Activated T-cell treated with anti-CD3 and anti-CD28 coated beads for 4 hours (primary cell): ENCODE measurements at places on chromosomes 6 and 20.

DNA sequence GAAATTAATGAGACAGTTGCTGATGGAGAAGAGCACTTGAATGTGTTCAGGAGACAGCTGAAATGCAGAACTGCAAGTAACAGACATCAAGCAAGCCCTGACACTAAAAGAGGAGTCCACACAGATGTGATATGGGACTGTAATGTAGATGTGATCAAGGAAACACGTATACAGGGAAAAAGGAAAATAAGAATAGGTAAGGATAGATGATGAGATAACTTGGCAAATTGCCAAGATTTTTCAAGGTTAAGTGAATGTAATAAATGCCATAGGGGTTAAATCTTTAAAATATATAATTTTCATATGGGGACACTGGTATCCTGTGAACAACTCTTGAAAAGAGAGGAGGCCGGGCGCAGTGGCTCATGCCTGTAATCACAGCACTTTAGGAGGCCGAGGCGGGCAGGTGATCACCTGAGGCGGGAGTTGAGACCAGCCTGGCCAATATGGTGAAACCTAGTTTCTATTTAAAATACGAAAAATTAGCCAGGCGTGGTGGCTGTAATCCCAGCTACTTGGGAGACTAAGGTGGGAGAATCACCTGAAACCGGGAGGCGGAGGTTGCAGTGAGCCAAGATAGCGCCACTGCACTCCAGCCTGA, 7.2 kb upstream of the SNX14 start:
- no peak for DNase-seq

- DNase-seq: no peak
These were observed 20.9 kb upstream of the SPO11 start for GRCh38 chr20:57308451-57309271.

DNA sequence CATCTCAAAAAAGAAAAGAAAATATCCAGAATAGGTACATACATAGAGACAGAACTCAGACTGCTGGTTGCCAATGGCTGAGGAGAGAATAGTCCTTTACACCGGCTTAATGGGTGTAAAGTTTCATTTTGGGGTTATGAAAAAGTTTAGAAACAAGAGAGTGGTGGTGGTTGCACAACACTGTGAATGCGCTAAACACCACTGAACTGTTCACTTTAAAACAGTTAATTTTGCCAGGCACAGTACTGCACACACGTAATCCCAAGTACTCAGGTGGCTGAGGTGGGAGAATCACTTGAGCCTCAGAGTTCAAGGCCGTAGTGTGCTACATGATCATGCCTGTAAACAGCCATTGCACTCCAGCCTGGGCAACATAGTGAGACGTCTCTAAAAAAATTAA, 7.6 kb downstream of the ILRUN start:
- DNase-seq: no peak

DNA sequence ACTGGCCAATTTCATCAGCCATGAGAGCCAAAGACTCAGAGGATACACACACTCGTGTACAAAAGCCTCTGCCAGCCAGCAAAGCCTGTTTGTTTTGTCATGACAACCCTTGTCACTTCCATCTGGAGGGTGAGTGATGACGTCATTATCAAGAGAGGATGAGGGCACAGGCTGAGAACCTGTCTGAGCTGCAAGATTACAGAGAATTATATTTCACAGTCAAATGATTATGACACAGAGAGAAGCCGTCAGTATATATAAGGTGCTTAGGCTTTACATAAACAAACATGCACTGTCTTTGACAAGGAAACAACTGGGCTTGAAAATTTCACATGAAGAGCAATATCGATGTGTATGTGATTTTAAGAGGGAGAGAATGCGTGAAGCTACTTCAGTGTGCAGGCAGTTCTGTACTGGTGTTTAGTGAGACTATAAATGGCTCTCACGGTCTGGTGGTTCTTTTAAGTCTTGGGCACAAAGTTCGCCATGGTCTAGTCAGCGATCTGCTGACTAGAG, 36.5 kb upstream of the BCLAF1 start:
- no peak for DNase-seq

DNA sequence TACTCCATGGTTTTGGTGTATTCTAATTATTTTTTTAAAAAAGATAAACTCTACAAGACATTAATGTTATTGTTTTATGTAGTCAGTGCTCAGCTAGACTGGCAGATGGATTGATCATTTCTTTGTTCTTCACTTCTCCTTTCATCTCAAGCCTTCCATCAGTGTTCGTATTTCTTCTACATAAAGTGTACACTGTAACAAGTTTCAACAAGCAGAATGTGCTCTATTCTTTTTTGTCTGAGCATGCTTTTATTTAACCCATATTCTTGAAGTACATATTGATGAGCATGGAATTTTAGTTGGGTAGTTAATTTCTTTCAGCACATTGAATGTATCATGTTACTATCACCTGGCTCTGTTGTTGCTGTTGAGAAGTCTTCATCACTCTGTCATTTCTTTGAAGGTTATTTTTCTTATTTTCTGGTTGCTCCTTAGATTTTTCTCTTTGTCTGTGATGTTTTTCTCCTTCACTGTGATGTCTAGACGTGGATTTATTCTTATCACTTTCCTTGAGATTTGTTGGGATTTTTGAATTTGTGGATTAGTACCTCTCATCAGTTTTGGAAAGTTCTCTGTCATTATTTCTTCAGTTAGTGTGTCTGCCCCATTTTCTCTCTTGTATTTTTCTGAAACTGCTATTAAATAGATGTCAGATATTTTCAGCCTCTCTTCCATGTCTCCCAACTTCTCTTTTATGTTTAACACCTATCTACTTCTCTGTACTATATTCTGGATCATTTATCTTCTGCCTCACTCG, 48.5 kb downstream of the TGM2 start:
- no peak for DNase-seq

DNA sequence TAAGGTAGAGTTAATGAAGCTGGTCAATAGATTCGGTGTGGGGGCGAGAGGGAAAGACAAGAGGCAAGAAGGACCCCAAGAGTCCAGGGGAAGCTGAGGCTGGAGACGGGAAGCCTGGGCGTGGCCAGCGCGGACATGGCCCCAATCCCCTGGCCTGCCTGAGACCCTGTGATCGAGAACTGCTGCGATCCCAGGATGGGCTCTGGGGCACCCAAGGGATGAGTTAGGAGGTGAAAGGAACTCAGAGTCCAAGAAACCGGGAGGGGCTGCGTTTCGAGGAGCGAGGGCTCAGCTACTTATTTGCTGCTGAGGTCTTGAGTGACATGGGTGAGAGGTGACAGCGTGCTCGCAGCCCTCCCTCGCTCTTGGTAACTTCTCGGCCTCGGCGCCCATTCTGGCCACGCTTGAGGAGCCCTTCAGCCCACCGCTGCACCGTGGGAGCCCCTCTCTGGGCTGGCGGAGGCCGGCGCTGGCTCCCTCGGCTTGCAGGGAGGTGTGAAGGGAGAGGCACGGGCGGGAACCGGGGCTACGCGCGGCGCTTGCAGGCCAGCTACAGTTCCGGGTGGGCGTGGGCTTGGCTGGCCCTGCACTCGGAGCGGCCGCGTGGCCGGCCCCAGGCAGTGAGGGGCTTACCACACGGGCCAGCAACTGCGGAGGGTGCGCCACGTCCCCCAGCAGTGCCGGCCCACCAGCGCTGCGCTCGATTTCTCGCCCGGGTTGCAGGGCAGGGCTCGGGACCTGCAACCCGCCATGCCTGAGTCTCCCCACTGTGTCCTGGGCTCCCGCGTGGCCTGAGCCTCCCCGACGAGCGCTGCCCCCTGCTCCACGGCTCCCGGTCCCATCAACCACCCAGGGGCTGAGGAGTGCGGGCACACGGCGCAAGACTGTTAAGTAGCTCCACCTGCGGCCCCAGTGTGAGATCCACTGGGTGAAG, 58.2 kb downstream of the IRF4 start:
- DNase-seq: no peak

DNA sequence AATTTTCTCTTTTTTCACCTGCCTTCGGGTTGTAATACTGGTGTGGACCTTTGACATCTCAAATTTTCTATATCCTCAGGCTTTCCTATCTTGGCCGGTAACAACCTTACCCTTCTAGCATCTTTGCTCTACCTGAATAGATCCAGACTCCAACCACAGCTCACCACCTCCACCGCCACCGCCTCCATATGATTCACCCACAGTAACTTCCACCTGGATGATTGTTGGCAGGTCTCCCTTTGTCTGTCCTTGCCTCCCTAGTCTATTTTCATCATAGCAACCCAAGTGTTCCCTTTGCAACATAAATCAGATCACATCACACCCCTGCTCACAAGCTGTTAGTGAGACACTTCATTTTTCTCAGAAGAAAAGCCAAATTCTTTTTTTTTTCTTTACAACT, 525.8 kb upstream of the POU3F2 start:
- DNase-seq: no peak

GRCh38 chr20:47179267-47179666, 177.2 kb downstream of the ZMYND8 start:
- no peak for DNase-seq

DNA sequence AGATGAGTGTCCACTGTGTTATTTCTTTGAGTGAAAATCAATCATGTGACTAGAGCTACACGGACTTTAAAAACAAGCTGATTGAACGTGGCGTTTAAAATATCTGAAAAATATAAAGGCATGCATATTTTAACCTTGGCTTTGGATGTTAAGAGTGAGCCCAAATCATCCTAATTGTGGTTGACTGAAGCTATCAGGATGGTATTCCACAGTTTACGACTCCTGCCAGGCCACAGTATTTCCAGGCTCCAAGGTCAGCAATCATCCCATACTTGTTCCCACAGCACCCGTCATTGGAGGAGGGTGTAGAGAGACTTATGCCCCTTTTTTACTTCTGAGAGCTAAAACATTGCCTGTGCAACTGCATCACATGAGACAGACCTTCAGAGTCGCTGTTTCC, 43.2 kb upstream of the TMX4 start:
- no peak for DNase-seq

DNA sequence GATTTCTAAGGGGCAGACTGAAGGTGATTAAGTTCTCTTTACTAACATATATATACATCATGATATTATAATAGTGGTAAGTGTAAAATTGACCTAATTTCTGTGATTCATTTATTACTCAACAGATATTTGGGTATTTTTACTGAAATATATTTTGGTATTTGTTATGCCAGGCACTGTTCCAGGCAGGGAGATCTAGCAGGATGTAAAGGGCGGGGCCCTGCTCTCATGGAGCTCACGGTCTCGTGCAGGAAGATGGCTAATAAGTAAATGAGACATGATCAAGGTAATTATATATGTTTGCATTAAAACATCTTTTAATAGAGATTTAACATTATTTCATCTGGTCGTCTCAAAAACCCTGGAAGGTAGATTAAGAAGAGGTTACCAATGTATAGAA, 27.7 kb downstream of the FAM50B start:
- DNase-seq: no peak

GRCh38 chr20:47927385-47927851, 142.1 kb upstream of the SULF2 start:
- no peak for DNase-seq

DNA sequence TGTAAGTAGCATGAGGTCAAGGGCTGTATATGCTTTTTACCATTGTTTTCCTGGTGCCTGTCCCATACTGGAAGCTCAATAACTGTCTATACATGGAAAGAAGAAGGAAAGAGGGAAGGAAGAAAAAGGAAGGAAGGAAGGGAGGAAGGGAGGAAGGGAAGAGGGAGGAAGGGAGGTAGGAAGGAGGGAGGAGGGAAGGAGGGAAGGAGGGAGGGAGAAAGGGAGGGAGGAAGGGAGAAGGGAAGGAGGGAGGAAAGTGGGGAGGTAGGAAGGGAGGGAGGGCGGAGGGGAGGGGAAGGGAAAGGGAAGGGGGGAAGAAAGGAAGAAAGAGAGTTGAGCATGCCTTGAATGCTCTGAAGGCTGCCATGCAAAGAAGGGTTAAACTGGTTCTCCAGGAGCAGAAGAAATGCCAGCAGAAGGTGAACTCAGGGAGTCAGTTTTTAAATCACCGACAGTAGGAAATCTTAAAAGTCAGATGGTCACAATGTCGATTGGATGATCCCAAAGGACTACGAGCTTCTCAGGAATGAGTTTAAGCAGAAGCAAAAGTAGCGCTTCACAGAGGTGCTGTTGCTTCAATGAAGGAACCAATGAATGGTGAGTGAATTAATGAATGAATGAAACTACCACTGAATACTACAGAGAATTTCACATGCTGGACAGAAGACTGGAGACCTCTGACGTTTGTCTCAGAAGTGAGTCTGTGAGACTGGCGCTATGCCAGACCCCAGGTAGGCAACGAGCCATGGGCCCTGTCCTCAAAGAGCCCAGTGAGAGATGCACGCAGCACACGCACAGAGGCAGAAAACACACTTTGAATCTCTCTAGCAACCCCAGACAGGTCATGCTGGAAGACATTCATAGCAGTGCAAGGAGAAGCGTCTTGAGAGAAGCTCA, 117.6 kb downstream of the MRPL14 start:
- DNase-seq: no peak

- DNase-seq: no peak
These were observed 247.9 kb upstream of the BMP2 start for GRCh38 chr20:6519556-6519955.

GRCh38 chr20:35451295-35451694, 4.1 kb upstream of the CEP250 start:
- no peak for DNase-seq

GRCh38 chr6:106538145-106538544, 91.2 kb downstream of the RTN4IP1 start:
- no peak for DNase-seq

DNA sequence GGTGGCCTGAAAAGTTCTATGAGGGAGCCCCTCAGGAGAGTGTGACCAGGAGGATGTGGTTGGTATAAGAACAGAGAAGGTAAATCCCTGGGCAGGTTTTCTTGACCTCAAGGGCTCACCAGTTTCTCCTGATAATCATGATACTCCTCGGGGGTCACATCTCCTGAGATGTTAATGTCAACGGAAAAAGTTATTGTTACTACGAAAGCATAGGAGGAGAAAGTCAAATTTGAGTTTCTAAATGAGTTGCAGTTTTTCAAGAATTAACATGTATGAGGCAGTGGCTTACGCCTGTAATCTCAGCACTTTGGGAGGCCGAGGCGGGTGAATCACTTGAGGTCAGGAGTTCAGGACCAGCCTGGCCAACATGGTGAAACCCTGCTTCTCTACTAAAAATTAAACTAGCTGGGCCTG, 23.4 kb downstream of the MGME1 start:
- DNase-seq: no peak

GRCh38 chr20:46307139-46307998, 929 bp downstream of the CDH22 start:
- peak; percentile 66 for DNase-seq

GRCh38 chr20:32660661-32661060, 13.1 kb downstream of the C20orf203 start:
- no peak for DNase-seq

- DNase-seq: no peak
These were observed 207.9 kb downstream of the SAMD5 start for GRCh38 chr6:147716434-147716833.

DNA sequence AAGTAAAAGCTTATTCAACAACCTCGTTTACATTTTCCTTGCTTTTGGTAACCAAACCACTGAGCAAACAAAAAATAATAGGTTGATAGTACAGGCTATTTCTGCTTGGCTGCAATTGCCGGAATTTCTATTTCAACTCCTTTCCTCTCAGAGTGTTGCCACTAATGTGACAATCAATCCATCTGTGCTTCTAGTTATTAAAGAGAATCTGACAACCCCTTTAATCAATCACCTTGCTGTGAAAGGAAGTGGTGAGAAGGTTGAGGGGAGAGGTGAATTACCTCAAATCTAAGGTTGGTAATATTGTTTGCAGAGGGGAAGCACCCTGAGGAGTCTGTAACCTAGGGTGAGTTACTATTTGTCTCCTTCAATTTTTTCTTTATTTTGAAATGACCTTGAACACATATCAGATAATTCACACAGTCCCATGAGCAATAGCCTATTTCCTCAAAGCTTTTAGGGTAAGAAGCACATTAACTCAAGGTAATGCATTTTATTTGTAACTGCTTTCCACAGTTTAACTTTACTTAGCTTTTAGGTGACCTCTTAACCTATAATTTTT, 603.4 kb downstream of the MMUT start:
- DNase-seq: no peak
